ENCODE measurements at places on chromosomes 6 and 20.

DNA sequence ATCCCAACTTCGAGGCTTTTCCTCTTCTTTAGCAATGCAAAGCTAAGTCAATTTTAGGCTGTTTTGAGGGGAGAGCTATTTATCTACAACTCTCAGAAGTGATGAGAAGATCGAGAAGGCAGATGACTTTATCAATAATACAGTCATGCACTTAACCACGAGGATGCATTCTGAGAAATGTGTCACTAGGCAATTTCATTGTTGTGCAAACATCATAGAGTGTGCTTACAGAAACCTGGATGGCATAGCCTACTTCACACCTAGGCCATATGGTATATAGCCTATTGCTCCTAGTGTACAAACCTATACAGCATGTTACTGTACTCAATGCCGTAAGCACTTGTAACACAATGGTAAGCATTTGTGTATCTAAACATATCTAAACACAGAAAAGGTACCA lies 66.6 kb downstream of the PRND start:
- DNase-seq = no peak

DNA sequence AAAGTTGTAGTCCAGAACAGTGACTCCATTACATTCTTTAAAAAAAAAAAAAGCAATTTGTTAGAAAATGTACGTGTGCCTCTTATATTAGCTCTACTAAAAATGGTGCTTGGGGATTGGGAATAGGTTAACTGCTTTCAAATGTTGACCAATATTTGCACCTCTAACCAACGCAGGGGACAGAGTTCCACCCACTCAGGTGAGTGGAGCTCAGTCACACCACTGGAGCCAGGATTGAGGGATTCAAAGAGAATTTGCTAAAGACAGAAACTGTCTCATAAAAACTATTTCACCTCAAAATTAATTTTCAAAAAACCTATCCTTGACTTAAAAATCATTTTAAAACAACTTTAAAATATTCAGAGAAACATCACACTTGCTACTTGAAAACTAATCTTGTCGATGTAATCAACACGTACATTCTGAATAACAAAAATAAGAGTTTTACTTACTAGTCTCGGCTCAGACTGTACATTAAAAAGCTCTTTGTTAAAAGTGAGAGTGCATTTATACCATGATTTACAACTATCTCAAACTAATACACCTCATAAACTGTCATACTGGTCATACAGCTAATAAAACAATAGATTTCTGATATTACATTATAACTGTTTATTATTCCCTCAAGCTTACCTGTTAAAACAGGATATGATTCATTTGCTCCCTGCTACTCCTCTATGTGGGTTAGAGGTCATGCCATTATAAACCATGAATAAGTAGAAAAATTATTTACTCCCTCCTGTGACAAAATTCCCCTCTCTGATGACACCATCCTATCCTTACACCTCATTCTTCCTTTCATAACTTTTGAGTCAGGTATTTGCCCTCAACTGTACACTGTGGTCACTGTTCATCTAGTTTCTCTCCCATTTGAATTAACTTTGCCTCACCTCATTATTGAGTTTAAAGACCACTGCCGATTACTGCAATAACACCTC lies 88.6 kb downstream of the PDE10A start:
- DNase-seq = no peak

DNA sequence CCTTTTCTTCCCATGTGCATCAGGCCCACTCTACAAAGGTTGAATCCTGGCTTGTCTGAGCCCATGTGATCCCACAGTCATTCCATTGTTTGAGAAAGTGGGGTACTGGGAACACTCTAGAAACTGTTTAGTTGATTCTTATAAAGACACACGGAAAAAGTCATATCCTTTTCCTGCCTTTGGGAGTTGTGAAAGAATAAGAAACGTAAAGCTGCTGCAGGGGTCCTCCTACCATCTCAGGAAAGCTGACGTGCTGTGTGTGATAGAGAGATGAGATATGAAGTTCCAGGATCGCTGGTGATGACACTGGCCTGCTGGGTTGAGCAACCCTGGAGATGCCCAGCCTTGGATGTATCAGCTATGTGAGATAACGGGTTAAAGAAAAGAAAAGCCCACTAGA lies 21.3 kb upstream of the HLA-DRB5 start:
- no peak for DNase-seq

DNA sequence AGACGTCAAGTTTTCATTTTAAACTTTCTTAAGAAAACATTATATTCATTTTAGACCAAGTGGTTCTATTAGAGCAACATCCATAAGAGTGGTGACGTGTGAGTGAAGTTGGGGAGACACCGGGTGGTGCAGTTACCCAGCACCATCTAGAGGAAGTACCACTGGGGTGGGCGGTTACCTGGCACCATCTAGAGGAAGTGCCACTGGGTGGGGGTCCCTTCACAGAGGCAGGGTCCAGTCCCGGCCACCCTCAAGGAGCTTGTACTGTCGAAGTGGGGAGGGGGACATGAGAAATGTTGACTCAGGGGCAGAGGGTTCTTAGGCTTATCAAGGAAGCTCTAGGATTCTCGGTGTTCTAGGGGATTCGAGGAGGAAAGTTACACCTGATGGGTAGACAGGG lies 26.2 kb downstream of the PHACTR3 start:
- DNase-seq = no peak

- no peak for DNase-seq
Observed at GRCh38 chr20:64183313-64183712, 19.1 kb downstream of the MYT1 start.

DNA sequence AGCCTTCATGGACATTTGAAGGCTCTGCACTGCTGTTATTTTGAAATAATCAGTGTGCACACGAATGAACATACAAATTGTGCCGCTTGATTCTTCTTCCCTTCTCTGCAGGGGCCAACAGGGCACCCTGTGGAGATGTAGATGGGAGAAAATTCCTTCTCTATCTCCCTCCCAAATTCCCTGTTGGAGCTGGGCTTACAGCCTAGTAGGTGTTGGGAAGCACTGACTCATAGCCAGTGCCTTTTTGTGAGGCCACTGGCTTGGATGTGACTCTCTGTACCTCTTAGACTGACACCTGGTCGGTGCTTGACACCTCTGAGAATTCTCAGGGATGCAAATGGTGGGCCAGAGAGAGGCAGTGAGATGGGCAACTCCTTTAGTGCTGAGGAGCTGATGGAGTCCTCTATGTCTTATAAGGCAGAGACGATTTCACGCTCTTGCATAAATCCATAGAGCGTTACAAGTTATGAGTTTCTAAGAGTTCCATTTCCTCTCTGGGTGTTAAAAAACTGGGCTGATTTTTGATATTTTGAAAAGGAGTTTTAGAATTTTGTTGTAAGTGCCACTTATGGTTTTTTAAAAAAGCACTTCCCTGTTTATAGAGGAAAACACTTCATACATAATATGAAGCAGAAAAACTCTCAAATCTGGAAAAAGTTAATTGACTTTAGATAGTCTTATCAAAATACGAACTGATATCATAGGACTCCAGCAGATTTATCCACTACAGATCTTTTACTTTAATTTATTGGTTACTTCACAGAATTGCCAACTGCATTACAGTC lies 89.8 kb upstream of the MAP3K7 start:
- DNase-seq = no peak

DNA sequence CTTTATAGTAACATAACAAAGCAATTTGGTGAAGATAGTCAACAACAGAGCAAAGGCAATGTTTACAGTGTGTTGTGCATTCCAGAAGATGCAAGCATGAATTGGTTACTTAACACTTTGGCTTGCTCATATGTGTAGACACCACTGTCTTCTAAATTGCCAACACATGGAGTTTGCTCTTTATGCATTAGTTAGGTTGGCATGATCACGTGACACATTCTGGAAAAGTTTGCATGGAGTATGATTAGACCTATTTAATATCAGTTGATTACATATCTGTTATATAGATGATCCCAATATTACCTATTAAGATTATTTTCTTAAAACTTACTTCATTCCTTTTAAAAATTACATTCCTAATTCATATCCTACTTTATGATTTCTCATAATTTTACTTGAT lies 197.6 kb downstream of the RIMS1 start:
- no peak for DNase-seq

DNA sequence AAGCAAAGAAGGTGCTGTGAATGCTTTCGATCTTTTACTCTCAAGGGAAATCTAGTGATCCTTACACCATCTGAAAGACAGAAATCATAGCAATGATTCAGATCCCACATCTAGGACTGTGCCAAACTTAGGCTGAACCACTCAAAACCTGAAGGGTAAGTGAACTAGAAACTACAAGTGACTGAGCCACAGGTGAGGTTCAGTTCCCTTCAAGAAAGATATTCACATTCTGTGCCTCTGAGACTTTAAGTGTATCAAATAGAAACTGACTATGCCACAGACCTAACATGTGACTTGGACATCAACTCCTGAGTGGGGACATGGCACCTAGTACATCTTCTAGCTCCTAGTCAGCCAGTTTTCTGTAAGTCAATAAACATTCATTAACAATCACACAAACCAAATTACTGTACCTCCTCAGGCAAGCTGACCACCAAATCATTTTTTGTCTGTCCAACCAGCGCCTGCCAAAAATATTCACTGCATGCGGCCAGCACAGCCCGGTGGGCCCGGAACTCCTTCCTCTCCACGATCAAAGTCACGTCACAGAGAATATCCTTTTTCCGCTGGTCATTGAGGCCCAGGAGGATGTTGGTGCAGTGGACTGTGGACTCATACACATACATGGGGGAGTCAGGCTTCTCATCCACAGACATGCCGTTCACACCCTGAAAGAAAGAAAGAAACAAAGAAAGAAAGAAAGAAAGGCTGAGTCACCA lies 114.1 kb downstream of the GJA10 start:
- no peak for DNase-seq

- no peak for DNase-seq
Observed at GRCh38 chr6:163454425-163454824, 39.9 kb downstream of the QKI start.

Data from NCI-H187 (cell line).